Stimulated activated CD4-positive, alpha-beta T cell treated with anti-CD3 and anti-CD28 coated beads, Interleukin-4, amount 100 ng/mL, for 24 hours (primary cell): ENCODE measurements at places on chromosomes 7 and 10.

DNA sequence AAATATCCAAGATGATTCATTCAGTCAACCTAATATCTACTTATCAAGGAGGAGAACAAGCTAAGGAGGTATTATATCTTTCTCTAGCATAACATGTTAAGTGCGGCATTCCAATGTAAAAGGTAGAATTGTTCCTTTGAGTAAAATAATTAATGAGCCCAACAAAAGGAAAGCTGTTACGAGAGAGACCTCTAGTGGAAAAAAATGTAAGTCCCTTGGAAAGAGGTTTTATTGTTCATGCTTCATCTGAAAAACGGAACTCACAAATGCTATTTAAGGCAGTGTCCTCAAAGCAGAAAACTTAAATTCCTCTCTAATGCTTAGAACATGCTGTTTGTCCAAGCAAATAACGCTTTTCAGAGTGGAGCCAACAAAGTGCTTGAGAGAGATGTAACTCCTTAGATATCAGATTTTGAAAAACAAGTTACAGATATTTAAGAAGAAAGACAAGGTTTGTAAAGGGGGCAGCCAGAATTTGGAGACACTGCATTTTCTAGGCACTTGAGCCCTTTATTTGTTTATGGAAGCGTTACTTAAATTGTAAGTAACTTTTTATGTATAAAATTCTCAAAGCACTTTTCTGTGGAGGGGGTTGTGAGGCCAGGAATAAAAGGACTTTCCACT is 119.9 kb downstream of the TFEC start:
- DNase-seq, result no peak

DNA sequence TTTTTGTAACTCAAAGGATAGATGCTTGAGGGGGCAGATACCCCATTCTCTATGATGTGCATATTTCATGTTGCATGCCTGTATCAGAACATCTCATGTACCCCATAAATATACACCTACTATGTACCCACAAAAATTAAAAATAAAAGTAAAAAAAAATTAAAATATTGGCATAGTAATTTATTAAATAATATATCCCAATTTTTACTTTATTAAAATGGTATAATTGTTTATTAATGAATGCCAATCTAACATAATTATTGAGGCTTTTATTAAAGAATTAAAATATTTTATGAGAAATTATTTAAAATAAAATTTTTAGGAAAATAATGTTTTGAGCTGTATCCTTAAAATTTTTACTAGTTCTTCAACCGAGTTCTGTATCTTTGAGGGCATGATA is 18.9 kb upstream of the HBP1 start:
- DNase-seq, result no peak

GRCh38 chr7:29977886-29978651 is 11.5 kb downstream of the SCRN1 start:
- no peak for DNase-seq

DNA sequence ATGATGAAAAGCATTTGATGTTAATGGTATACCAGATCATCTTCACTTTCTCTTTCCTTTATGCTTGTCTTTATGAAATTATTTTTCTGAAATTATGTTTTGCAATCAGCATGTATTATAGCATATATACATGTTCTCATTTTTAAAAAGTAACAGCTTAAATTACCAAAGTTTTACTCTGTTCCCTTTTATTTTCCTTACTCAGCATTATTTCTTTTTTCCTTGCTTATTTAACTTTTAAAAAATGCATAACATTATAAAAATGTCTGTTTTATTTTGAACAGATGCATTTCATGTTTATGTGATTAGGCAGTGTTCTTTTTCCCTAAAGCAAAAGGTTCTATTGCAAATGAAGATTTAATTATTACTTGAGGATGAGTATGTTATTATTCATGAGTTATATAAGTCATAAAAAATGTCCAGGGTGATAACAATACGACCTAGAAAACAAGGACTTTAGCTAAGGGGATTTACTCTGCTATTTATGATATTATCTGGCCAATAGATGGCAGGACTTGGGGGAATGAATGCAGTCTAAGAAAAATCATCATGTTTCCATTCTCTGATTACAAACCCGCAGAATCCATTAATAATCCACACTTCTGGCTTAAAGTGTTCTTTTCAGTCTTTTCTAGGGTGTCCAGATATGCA is 38.5 kb downstream of the CABCOCO1 start:
- no peak for DNase-seq

DNA sequence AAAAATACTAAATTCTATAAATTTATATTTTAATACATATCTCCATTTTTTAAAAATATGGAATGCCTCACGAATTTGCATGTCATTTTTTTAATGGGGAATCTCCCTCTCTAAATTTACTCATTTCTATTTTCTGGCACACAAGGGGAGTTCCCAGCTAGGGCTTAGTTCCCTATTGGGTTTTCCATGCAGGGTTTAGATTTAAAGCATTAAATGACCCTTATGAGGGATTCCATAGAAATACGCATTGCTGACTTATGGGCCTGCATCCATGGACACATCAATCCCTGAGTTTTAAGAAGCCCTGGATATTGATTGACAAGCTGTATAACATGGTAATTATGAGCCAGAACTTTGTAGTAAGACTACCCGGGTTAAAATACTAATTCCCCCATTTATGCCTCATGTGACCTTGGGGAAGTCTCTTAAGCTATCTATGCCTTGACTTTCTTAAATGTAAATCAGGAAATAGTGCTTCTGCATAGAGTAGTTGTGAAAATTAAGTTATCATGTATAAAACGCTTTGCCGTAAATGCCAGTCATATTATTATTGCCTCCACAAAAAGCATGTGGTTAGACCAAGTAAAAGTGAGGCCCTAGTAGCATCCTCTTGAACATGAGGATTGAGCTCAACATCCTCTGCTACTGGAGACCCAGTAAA is 78.8 kb upstream of the ANKRD1 start:
- no peak for DNase-seq

- no peak for DNase-seq
These were observed 19.1 kb upstream of the TPK1 start for GRCh38 chr7:144854839-144855424.

- DNase-seq, result no peak
These were observed 32.6 kb upstream of the UNCX start for GRCh38 chr7:1200045-1200444.

DNA sequence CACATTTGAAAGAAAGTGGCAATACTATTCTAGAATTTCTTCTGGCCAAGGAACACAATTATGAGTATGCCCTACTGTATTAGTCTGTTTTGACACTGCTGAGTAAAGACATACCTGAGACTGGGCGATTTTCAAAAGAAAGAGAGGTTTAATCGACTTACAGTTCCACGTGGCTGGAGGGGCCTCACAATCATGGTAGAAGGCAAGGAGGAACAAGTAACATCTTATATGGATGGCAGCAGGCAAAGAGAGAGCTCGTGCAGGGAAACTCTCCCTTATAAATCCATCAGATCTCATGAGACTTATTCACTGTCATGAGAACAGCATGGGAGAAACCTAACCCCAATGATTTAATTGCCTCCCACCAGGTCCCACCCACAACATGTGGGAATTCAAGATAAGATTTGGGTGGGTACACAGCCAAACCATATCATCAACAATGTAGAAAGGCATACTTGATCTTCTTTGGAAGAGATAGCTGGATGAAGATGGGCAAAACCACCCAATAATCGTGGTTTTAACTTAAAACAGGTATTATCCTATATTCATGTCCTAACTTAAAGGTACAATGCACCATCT is 113.9 kb downstream of the ETV1 start:
- DNase-seq, result no peak

DNA sequence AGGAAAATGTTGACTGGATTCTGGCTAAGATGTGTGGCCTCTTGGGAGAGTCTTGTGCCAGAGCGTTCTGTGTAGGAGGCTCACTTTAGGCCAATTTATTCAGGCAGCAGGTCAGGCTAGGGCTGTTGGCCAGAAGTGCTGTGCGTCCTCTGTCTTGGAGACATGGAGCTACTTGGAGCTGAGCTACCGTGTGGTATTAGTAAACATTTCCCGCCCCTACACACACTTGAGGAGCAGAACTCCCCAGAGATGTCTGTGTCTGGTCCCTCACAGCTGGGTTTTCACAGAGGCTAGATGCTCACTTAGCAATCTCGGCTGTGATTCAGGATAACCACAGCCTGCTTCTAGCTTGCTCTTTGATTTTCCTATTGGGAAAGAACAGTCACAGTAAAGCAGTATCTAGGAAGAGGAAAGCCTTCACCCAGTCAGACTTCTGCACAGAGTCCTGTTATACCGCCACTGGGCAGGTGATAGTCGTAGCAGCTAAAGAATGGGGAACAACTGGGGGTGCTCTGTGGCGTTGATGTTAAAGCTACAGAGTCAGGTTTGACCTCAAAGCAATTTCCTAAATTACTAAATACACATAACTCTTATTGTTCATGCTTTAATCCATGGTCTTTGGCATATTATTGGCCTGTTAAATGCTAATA is 86.7 kb downstream of the MDFIC start:
- DNase-seq, result no peak

DNA sequence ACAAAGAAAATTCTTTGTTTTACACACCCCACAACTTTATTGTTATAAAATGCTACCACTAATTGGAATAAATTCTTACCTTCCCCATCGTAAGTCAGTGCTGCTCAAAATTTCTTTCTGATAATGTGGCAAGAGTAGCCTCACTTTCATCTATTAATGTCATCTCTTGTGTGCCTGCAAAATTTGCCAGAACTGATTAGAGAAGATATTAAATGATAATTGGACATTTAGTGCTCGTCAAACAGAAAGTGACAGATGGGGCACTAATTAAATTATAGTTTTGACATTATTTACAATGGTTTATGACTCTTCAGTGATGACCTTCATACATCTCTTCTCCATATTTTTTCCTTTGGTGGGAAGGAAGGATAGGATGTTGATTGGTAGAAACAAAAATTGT is 690.9 kb downstream of the NXPH1 start:
- DNase-seq, result no peak

DNA sequence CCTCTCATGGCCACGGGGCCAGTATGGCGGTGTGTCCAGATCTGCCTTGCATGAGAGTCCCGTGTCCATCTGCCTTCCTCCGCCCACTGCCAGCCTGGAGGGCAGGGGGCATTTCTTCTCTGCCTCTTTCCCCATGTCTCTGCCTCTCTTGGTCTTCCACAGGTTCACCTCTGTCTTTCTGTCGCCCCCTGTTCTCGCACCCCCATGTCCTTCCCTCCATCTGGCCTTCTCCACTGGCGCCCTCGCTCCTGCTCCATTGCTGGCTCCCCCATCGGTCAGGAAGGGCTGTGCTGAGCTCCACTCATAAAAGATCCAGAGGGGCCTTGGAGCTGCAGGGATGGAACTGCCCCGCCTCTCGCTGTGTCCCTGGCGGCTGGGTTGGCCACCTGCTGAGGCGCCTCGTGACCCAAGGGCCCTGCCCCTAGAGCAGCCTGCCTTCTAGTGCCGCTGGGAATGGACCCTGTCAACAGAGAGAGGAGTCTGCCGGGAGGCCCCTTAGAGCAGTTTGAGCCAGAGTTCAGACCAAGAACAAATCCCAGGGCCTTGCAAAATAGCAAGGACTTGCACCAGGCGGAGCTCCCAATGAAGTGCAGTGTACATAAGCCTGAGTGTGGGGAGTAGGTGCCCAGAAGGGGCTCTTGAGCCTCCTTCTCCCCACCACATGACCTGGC is 42.0 kb downstream of the GOLGA7B start:
- no peak for DNase-seq

GRCh38 chr10:101018600-101019439 is 12.1 kb downstream of the PDZD7 start:
- peak; percentile 79 for DNase-seq

- DNase-seq, result no peak
These were observed 595.4 kb upstream of the GHITM start for GRCh38 chr10:83543691-83544462.

DNA sequence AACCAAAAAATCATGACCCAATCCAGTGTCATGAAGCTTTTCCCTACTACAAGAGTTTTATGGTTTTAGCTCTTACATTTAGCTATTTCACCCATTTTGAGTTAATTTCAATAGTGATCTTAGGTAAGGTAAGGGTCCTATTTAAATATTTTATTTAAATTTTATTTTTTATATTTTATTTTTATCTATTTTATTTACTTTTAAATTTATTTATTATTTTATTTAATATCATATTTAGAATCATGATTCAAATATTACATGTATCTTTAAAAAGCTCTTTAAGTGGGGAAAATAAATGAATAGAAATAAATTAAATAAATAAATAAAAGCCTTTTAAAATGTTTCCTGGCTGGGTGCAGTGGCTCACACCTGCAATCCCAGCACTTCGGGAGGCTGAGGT is 276.0 kb downstream of the SKIDA1 start:
- no peak for DNase-seq

GRCh38 chr10:74825371-74826141 is 844 bp upstream of the KAT6B start:
- peak; percentile 45 for DNase-seq

- DNase-seq, result no peak
These were observed 237.3 kb downstream of the AHR start for GRCh38 chr7:17535776-17536175.

GRCh38 chr10:45471059-45471458 is 97.0 kb downstream of the ALOX5 start:
- DNase-seq, result no peak

- DNase-seq, result no peak
These were observed 61.1 kb downstream of the FOXI2 start for GRCh38 chr10:127798111-127798510.

DNA sequence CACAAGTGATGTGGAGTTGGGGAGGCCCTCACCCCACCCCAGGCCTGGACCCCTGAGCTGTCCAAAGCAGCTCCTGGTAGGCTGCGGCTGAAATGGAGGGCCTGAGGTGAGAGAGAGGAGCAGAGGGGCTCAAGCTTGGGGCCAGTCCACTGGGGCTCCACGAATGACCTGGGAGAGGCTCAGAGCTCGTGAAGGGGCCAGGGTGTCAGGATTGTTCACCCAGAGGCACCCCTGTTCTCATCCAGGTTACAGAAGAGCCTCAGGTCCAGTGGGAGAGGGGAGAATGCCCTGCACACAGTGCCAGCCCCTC is 102.2 kb upstream of the RET start:
- DNase-seq, result no peak

GRCh38 chr7:147937428-147937827 is 653.1 kb upstream of the C7orf33 start:
- DNase-seq, result no peak

DNA sequence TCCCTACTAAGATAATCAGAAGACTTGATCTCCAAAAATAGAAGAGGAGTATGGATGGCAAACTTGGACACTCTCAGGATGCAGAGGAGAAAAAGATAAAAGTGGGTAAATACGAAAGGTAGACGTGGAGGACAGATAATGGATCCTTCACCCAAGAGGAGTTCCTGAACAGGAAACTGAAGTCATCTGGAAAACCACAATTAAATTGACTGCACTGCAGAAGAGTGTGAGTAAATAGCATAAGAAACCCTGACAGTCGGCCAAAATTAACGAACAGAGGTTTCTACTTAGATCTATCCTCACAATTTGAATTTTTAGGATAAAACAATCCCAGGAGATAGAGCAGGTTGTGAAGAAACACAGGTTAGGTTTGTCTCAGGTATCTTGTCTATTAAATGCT is 70.5 kb downstream of the SDK1 start:
- no peak for DNase-seq

- DNase-seq, result no peak
These were observed 81.3 kb downstream of the FOXL3 start for GRCh38 chr7:371119-371778.
